ENCODE measurements at places on chromosomes 16 and 17.
A peak's percentile ranks its signal among the peaks of the same experiment; 100 is the strongest.

- no peak for DNase-seq
These were observed 371.5 kb downstream of the SEC14L1 start for GRCh38 chr17:77512062-77512946.

DNA sequence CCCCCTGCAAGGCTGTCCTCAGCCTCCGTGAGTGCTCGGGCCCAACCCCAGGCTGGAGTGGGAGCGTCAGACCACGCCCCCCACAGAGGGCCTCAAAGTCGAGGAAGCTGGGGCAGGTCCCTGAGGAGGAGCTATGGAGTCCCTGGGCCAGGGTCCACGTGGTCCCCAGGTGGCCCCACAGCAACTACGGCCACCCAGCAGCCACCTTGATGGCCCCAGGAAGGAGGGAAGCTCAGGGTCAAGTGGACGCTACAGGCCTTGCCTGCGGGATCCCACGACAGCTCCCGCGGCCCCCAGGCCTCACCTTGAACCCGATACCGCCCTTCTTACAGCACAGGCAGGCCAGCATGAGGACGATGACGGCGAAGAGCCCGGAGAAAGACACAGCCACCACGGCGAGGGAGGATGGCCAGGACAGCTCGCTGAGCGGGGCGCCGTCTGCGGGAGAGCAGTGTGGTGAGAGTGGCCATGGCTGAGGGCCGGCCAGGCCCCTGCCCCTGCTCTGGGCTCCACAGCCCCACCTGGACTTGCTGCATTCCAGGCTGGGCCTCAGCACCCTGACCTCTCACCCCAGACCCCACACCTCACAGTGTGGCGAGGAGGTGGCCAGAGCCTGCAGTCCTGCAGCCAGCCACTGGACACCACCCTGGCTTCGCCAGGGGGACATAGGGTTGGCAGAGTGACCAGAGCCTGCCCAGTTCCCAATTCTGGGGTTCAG is 31.1 kb upstream of the PVALEF start:
- DNase-seq: no peak

DNA sequence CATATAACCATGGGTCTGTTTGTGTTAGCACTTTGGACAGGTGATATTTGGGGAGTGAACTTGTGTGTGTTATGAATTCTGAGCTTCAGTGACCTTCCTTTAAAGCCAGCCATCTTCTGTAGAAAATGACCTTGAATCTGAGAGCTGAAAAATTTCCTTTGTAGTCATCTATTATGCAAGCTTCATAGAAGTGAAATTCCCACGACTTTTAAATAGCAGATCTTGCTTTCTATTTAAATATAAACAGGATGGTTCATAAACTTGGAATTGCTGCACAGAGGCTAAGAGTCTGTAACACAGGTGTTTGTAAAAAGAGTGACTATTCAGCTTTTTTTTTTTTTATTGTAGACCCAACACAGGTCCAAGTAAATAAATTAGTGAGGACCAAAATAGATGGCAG is 85.5 kb downstream of the MARCHF10 start:
- DNase-seq: no peak

DNA sequence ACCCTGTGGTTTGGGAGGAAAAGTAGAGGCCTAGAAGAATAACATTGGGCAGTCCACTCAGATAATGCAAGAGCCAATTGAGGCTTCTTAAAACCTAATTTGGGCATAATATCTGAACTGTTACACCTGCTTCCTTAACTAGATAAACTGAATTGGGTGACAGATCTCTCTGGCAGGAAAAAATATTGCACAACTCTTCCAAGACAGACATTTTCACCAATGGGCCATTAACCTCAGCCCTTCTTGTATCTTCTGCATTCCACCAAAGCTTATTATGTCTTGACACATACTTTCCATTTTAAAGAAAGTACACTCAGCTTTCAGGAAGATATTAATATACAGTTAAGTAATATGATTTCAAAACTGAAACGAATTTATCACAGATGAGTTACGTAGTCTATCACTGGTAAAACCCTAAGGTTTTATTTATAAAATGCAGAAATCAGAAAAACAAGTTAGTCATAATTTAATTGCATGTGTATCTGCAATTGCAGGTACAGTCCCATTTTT is 79.9 kb upstream of the MON1B start:
- DNase-seq: no peak

- DNase-seq: no peak
These were observed 31.5 kb downstream of the NLRP1 start for GRCh38 chr17:5552841-5553240.

DNA sequence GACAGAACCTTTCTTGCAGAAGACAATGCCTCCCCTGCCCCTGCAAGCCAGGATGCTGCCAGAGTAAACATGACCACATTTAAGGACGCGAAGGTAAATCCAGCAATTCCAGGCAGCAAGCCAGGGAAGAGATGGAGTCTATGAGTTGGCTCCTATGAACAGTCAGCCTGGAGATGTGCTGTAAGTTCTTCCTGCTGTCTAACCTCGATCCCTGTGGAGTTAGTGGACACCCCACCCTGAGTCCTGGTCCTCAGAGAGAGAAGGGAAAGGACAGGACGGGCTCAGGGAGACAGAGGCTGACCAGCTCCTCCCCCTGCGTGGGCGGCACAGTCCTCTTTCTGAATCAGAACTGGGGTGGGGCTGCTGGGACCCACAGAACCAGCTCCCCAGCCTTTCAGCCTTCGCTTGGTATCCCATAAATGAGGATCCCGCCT is 24.9 kb downstream of the CDC42EP4 start:
- DNase-seq: no peak

DNA sequence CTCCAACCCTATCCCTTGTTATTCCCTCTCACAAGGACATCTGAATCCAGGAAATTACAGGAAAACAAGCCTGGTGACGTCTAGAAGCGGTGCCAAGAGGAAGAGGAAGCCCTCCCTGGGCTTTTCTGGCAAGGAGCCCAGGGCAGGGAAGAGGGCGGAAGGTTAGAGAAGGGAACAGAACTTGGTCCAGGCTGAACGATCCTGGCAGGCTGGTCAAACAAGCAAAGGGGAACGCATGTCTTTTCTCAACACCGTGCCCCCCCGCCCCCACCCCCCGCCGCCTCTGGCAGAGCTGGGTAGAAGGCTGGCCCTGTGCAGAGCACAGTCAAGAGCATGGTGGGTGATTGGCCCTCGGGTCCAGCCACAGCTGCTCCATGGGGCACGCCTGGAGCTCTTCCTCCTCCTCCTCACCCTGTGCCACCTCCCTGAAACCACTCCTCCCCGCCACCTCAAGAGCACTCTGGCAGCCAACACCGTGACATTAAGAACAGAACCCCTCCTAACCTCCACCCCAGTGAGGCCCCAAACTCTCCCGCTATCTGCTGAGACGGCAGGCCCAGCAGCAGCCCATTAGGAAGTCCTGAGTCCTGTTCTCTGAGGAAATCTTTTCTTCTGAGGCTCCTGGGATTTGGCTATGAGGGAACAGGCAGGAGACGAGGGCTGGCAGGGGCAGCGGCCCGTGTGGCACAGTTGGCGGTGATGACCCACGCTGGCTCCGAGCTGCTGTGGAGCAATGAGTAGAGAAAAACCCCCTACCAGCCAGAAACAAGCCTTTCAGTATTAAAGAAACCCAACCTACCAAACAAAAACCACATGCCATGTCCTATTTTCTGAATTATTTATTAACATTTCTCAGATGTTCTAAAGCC is 7.3 kb downstream of the C16orf86 start:
- DNase-seq: peak; percentile 82

- DNase-seq: no peak
These were observed 65.2 kb upstream of the RPH3AL start for GRCh38 chr17:417691-418420.

DNA sequence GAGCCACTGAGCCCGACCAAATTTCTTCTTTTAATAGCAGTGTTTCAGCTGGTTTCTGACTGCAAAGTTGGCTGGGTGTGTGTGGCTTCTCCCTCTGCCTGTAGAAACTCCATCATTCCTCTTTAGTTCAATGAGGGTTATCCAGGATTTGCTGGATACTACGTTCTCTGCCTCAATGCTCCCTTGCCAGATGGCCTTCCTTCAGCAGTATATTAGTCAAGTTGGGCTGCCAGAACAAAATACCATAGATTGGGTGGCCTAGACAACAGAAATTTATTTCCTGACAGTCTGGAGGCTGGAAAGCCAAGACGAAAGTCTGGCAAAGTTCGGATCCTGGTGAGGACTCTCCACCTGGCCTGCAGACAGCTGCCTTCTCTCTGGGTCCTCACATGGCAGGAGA is 103.7 kb downstream of the NOG start:
- no peak for DNase-seq

DNA sequence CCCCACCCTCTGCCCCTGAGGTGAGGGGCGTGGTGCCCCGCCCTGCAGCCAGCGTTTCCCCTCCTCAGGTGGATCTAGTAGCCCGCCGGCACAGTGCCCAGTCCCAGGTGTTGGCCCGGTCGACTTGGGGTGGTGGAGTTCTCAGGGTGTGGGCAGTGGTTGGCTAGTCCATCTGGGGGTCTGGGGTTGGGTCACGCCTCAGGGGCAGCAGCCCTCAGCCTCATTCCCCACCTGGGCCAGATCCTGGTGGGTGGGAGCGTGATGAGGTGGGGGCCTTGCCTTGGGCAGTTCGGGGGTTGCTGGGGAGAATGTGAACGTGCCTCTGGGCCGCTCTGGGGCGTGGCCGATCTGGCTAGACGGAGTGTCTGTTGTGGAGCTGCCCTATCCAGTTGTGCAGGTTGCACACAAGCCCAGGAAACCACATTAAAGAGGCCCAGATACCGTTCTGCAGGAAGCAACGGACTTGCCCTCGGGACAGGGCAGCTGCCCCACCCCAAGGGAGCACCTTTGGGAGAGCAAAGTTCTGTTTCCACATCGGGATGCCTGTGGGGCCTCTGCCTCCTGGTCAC is 32.0 kb downstream of the GSE1 start:
- no peak for DNase-seq

DNA sequence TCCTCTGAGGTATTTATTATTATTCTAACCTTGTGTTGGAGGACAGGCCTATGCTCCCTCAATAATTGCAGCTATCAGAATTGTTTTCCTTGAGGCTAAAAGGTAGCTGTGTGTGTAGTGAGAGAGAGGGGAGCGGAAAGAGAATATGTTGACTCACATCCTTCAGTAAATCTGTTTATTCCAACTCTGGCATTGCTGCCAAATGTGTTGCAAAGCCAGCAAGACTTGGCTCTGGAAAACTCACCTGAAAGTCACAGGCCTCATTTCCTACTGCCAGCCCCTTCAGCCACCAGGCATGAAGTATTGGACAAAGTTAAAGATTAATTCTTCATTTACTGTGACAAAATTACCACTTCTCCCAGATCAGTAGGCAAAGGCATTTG is 9.6 kb downstream of the CA10 start:
- no peak for DNase-seq

- DNase-seq: no peak
These were observed 39.7 kb upstream of the IRX3 start for GRCh38 chr16:54326266-54326662.
